CD4-positive, alpha-beta T cell (primary cell): ENCODE measurements at places on chromosomes 11 and 22.
A peak's percentile ranks its signal among the peaks of the same experiment; 100 is the strongest.

DNA sequence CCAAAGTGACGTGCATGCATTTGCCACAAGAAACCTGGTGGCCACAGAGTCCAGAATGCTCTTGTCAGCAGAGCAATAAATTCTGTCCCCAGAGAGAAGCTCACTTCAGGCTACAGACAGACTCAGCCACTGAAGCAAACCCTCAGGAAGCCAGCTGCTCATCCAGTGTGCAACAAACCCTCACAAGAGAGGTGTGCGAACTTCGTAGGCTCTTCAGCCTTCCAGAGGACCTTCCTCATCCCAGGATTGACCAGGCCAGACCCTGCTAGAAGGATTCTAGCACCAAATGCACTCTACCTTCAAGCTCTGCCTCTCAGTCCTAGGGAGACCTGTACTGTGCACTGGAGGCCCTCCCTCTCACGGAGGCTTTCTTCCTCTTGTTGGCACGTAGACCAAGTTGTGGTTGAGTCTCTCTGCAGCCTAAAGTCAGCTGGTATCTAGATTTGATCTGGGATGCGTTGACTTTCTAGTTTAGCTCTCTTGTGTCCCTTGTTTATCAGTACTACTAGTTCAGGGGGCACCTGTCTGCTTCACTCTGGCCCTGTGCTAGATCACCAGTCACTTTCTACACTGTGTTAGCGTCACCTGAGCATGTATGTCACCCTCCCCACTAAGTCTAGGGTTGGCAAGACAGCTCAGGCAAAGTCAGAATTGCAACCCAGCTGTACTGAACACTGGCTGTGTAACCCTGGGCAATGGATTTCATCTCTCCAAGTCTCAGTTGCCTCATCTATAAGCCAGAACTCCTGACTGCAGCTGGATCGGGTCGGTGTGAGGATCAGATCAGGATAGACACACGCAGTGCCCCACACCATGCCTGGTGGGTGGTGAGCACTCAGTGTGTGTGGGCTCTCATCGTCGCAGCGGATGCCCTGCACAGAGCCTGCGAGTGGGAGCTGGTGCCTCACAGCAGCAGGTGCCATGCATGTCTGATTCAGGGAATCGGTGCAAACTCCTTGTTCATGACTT, 22.1 kb upstream of the TMPRSS13 start:
- H3K36me3 ChIP-seq, result no peaks in the 10 kb centered on the region
- peak; percentile 52 for DNase-seq
- peaks cover 83% of the 10 kb centered on the region for H3K4me1 ChIP-seq
- H3K4me3 ChIP-seq, result peak overlapping the region; percentile 36

- no peaks in the 10 kb centered on the region for H3K4me1 ChIP-seq
- DNase-seq, result no peak
- no peaks in the 10 kb centered on the region for H3K27me3 ChIP-seq
- no peaks in the 10 kb centered on the region for H3K36me3 ChIP-seq
- no peak overlapping the region for H3K27ac ChIP-seq
These were observed 129.5 kb upstream of the SESN3 start for GRCh38 chr11:95360377-95361075.

DNA sequence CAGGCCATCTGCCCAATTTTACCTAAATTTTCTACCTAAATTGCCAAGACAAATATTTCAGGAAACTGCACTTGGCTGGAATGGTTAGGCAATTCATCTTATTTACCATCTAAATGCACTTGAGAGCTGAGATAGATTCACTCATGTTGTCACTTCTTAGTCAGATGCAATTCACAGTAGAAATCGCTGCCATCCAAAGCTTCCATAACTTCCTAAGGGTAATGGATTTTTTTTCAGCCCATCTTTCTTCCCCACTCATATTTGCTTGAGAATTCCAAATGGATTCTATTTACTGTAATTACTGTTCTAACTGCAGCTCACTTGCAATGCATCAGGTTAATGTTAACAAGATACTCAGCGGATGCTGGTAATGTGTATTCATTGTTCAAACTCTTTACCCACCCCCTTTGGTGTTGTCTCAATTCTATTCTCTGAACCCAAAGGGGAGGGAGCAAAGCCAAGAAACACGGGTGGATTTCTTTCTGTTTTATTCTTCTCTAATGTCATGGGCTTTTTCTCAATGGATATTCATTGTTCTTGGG, 96.0 kb downstream of the TENM4 start:
- DNase-seq, result no peak
- no peaks in the 10 kb centered on the region for H3K36me3 ChIP-seq
- H3K27me3 ChIP-seq, result no peaks in the 10 kb centered on the region
- no peak overlapping the region for H3K4me3 ChIP-seq

DNA sequence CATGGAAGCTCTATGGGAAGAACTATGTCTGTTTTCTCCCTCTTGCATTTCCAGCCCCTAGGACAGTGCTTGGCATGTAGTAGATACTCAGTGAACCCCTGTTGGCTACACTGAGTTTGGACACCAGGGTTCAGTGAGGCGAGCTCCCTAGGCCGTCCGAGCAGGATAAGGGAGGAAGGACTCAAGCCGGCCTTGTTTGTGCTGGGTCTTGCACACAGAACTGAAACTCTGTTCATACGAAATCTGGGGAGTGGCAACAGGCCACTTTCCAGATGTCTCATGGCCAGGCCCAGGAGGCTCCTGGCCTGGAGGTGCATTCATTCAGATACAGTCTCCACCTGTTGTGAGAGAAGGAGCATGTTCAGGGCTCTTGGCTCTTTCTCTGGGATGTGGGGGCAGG, 23.6 kb upstream of the LMO1 start:
- H3K36me3 ChIP-seq, result no peaks in the 10 kb centered on the region
- no peak for DNase-seq
- no peak overlapping the region for H3K27ac ChIP-seq
- H3K4me1 ChIP-seq, result no peaks in the 10 kb centered on the region
- no peak overlapping the region for H3K4me3 ChIP-seq

DNA sequence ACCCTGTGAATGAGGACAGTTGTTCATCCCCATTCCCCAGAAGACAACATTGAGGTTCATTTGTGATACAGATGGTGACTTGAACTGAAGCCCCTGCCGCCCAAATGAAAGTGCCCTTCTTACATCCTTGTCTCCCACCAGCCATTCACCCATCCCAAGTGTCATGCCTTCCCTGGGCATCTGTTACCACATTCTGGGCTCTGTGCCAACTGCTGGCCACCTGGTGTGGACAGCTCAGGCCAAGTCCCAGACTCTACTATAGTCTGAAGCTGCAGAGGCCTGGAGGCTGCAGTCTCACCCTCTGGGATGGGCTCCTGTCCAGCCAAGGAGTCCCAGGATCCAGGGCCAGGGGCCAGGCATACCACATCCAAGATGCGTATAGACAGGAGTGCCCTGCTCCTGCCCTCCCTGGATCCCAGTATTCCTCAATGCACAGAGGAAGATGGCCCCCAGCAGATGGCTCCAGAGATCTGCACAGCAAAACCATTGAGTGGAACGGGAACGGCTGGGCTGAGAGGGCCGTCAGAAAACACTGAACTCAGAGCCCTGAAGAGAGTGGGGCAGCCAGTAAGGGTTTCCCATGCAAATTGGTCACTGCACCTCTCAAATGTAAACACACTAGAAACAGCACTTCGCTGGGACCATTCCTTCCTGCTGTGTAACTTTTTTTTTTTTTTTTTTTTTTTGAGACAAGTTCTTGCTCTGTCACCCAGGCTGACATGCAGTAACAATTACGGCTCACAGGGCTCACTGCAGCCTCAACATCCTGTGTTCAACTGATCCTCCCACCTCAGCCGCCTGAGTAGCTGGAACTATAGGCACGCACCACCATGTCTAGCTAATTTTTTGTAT, 22.8 kb downstream of the ARRB1 start:
- H3K36me3 ChIP-seq, result peaks cover 3% of the 10 kb centered on the region
- no peaks in the 10 kb centered on the region for H3K27me3 ChIP-seq
- peak overlapping the region; percentile 64 for H3K27ac ChIP-seq
- DNase-seq, result peak; percentile 61

- H3K4me1 ChIP-seq, result peaks cover 56% of the 10 kb centered on the region
- peaks cover 30% of the 10 kb centered on the region for H3K36me3 ChIP-seq
- no peaks in the 10 kb centered on the region for H3K27me3 ChIP-seq
- peak within 1 kb of the TSS; percentile 75 for H3K27ac ChIP-seq
These were observed at the start of gene BRMS1 for GRCh38 chr11:66344550-66345315. Gene BRMS1, minus strand, starts transcription at chr11:66345104. Its CDS starts 2,870 bp downstream, at chr11:66342234.

DNA sequence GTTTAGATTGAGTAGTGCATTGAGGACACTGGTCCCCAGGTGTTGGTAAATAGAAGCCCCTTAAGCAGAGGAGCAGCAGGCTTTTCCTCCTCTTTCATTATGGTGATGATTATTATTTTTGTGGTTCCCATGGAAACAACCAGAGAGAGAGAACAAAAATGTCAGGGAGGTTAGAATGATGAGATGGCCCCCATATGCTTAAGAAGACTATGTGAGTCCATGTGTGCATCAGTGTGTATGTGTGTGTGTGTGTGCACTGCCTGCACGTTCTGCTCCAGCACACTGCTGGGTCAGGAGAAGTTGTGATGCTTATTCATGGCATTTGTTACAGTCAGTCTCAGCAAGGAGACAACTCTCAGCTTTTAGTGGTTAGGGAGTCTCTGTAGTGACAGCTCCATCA, 724.2 kb downstream of the NTM start:
- DNase-seq, result no peak
- H3K4me3 ChIP-seq, result no peak overlapping the region
- no peaks in the 10 kb centered on the region for H3K27me3 ChIP-seq
- H3K4me1 ChIP-seq, result peaks cover 6% of the 10 kb centered on the region

DNA sequence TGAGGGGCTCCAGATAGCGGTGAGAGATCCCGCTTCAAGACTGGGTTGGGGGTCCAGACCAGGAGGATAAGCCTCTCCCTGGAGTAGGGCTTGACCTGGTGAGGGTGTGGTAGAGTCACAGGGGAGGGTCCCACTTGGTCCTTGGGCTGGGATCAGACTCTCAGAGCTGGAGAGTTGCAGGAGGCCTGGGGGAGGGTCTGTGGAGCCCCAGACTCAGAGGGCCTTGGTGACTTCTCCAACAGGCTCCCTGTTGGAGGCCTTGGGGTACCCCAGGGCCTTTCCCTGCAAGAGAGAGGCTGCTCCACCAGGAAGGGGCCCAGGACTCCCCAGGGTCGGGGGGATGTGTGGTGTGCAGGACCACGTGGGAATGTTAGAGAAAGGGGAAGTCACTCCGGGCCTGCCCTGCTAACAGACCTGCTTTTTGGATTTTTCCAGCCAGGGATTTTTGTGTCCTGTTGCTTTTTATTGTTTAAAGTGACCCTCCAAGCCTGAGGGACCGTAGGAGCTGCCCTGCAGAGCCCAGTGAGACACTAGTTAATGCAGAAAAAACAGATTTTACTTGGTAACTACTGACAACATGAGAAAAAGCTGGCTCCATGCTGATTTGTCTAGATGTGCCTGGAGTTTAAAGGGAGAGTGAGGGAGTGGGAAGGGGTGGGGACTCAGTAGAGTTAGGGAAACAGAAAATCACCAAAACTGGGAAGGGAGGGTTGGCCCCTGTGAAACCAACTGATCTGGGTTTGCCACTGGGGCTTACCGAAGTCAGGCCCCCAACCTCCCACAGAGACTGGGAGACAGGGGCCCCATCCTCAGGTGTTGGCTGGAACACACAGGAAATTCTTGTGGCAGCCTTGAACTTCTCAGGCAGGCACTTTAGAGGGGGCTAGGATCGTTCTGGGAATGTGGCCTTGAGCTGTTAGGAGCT, 801 bp upstream of the TXNRD2 start:
- H3K36me3 ChIP-seq, result no peaks in the 10 kb centered on the region
- no peak for DNase-seq
- peaks cover 37% of the 10 kb centered on the region for H3K4me1 ChIP-seq

- peaks cover 28% of the 10 kb centered on the region for H3K4me1 ChIP-seq
- H3K27ac ChIP-seq, result peak overlapping the region; percentile 43
- no peaks in the 10 kb centered on the region for H3K27me3 ChIP-seq
- H3K4me3 ChIP-seq, result peak overlapping the region; percentile 74
- H3K36me3 ChIP-seq, result no peaks in the 10 kb centered on the region
These were observed 1.0 kb downstream of the SMCO4 start for GRCh38 chr11:93541884-93542810.

- H3K27ac ChIP-seq, result no peak overlapping the region
- DNase-seq, result peak; percentile 64
- no peaks in the 10 kb centered on the region for H3K27me3 ChIP-seq
- no peak overlapping the region for H3K4me3 ChIP-seq
These were observed 138.8 kb upstream of the SORL1-AS1 start for GRCh38 chr11:121591405-121592033.

- H3K4me3 ChIP-seq, result peak overlapping the region; percentile 97
- peak; percentile 18 for DNase-seq
- peak overlapping the region; percentile 72 for H3K27ac ChIP-seq
- no peaks in the 10 kb centered on the region for H3K27me3 ChIP-seq
- peaks cover 79% of the 10 kb centered on the region for H3K4me1 ChIP-seq
- H3K36me3 ChIP-seq, result peaks cover 17% of the 10 kb centered on the region
These were observed 2.1 kb upstream of the PTPRCAP start for GRCh38 chr11:67439321-67440228.

GRCh38 chr11:61753672-61754071, 1.2 kb downstream of the MYRF start:
- no peak overlapping the region for H3K27ac ChIP-seq
- H3K27me3 ChIP-seq, result peaks cover 19% of the 10 kb centered on the region
- no peak overlapping the region for H3K4me3 ChIP-seq
- H3K36me3 ChIP-seq, result no peaks in the 10 kb centered on the region

GRCh38 chr22:19853058-19853878, 1.4 kb downstream of the GNB1L start:
- H3K4me3 ChIP-seq, result peak overlapping the region; percentile 99
- H3K36me3 ChIP-seq, result peaks cover 30% of the 10 kb centered on the region
- no peak for DNase-seq
- no peaks in the 10 kb centered on the region for H3K27me3 ChIP-seq
- no peak overlapping the region for H3K27ac ChIP-seq

GRCh38 chr11:26891501-26891900, 102.4 kb upstream of the FIBIN start:
- no peak overlapping the region for H3K4me3 ChIP-seq
- no peak overlapping the region for H3K27ac ChIP-seq

DNA sequence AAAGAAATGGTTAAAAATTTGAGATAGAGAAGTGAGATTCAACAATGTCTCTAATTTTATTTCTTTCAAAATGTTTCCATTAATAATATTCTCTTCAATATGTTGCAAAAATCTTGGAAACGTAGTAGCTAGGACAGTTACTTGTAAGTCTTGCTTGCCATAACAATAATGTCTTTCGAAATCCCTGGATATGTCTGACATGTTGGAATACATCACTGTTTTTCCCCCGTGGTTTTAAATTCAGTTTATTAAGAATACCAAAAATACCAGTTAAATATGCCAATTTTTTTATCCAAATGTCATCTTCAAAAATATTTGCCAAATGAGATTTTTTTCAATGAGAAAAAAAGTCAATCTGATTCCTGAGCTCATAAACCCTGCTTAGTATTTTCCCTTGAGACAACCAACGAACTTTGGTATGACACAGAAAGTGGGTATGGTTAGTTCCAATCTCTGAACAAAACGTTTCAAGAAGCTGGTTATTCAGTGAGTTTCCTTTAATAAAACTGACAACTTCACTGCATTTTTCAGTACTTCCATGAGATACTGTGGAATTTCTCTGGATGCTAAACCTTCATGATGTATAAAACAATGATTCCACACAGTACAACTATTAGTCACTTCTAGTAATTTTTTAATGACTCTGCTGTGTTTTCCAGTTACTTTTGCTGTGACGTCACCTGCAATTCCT, 36.7 kb upstream of the AMPD3 start:
- no peak overlapping the region for H3K27ac ChIP-seq
- H3K4me1 ChIP-seq, result peaks cover 19% of the 10 kb centered on the region
- no peaks in the 10 kb centered on the region for H3K36me3 ChIP-seq
- H3K4me3 ChIP-seq, result no peak overlapping the region
- DNase-seq, result no peak
- H3K27me3 ChIP-seq, result no peaks in the 10 kb centered on the region
